ENCODE measurements at places on chromosomes 6 and 20. TPM values are rescaled to one million over a fixed set of nuclear protein-coding genes. Genes with fewer than 3 reads are reported as not detected.

SLC22A2 gene
- total RNA-seq: 0.44 TPM

PPP1R16B gene
- total RNA-seq: 12.0 TPM

VSTM2L gene
- 1.9 TPM for total RNA-seq

ADGRF4 gene
- total RNA-seq: not detected

HLA-DQB1 gene
- total RNA-seq: 3.8 TPM

KIF25 gene
- 1.1 TPM for total RNA-seq

UST gene
- total RNA-seq: 33.8 TPM

SPATA2 gene
- total RNA-seq: 11.3 TPM

MUCL3 gene
- total RNA-seq: 0.21 TPM

DDO gene
- total RNA-seq: not detected

OCSTAMP gene
- total RNA-seq: not detected
